Left lobe of liver (tissue), 2 donors: ENCODE measurements at places on chromosomes 4 and X.

GRCh38 chrX:17374619-17375366 is at the start of gene NHS:
TSS of gene NHS (plus strand) at chrX:17375200. CDS start at chrX:17375758, 558 bp downstream.
- DNase-seq: no peak

DNA sequence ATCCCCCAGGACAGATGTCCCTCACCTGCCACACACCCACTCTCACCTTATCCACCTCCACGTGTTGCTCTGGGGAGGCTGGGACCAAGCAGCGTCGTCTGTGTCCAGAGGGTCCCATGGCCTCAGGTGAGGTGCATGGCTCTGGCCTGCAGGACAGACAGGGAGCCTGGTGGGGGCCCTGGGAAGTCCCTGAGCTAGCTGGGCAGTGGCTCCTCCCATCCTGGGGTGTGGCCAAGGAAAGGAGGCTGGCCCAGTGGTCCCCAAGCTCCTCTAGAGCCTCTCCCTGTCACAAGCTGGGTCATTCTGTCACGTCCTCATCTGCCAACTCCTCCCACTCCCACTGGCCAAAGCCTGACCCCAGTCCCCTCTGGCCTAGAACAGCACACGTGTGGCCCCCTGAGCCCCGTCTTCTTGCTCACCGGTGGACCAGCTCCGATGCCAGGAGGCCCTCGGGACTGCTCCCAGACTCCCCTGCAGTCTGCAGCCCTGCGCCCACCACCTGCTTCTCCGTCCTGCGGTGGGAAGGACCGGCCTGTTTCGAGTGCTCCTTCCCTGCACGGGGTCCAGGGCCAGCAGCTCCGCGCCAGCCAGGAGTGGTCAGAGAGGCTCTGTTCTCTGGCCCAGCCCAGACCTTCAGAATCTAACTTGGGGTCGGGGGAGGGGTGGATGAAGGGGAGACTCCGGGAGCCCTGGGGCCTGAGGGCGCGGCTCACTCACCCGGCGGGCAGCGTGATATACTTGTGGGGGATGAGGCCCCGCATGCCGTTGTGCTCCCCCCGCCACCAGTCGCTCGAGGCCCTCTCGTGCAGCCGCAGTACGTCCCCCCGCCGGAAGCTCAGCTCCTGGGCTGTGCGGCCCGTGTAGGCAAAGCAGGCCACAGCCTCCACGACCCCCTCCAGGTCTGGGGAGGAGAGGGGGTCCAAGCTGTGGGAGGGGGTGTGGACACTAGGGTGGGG is 4.8 kb downstream of the AVPR2 start:
- DNase-seq: no peak

- DNase-seq: no peak
These were observed 35.7 kb downstream of the PIGG start for GRCh38 chr4:534576-535151.

GRCh38 chr4:5026371-5026770 is 7.1 kb upstream of the CYTL1 start:
- no peak for DNase-seq

- DNase-seq: no peak
These were observed 114.5 kb upstream of the RBPJ start for GRCh38 chr4:26206339-26206738.

DNA sequence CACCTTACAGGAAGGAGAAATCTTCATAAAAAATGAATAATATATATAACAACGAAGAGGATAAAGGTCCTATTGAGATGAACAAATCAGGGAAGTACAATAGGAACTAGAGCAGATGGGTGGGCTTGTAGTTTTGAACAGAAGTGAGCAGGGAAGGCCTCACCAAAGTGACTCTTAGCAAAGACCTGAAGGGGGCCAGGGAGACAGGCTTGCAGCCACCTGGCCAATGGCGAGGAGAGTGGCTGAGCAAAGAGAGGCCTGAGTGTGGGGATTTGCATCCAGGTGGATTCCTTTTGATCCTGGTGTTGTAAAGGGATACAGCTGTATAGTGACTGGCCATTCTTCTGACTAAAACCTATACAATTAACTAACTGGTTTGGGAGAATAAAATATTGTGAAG is 354.1 kb downstream of the CAMK2D start:
- no peak for DNase-seq
